ENCODE measurements at places on chromosomes 6 and 20.

DNA sequence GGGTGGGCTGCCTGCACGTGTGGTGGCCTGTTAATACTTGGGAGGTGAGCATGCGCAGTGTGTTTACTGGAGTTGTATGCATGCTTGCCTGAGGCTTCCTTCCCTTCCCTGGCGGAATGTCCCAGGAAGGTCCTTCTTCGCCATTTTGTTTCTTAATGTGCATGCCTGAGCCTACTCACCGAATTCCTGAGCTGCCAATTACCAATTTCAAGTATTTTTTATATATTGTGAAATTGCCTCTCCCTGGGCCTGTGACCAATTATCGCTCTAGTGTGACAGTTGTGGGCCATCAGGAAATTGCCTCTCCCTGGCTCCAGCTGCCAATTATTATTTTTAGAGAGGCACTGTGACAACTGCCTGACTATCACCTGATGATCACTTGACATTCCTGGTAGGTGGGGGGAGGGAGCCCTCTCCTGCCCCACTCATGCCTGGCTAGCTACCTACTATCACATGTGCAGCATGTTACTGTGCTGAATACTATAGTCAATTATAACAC lies 70.0 kb downstream of the FAM50B start:
- DNase-seq, result no peak

DNA sequence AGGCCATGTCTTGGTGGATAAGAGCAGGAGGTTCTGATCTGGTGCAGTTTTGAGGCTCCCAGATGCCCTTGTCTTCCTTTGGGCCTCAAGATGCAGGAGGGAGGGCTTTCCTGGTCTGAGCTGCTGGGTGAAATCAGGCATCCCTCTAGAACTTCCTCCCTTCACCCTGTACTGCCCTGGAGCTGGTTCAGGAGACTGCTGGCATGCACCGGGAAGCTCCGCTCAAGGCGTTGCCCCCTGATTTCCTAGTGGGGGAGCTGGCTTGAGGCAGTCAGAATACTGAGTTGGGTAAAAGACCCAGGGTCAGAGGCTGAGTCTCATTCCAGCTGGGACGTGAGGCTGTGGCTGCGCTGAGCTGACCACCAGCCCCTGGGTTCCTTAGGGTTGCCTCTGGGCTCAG lies 12.0 kb downstream of the PHACTR3 start:
- no peak for DNase-seq

DNA sequence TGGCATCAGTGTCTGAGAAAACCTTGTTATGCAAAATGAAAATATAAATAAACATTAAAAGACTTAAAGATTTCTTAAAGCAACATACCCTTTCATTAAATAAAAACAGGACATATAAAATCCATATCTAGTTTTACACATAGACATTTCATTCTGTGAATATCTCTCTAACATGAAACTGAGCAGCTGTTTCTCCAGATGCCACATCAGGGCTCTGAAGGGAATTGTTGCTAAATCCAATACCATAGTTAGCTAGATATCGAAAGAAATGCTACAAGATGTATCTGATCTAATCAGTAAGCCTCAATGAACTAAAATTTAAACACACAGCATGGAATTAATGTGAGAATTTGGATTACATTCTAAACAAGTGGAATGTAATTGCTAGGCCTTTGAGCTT lies 74.5 kb downstream of the SAMD5 start:
- no peak for DNase-seq

DNA sequence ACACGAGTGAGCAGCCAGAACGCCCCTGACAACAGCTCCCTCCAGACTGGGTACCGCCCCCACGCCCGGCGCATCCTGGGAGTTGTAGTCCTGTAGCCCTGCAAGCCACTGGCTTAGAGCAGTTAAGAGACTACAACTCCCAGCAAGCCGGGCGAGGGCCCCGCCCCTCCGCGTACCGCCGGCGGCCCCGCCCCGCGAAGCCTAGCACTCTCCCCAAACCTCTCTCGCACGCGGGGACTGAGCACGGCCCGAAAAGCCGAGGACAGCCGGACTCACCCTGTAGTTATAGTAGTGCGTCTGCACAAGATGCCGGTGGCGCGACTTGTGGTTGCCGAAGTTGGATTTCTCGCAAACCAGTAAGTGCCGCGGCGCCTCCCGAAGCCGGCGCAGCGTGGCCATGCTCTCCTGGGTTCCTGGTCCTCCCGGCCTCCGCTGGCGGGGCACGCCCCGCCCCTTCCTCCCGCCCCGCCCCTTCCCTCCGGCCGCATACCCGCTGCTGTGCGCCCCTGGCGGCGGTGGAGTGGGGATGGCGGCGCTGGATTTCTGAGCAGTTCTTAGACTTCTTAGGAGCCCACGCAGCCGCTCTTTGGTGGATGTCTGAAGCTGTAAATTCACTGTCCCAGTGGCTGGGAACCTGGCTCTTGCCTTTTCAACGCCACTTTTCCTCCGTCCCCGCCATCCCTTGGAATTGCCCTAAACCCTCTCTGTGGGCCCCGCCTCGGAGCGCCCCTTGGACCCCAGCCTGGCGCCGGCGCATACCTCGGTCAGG lies at the start of gene RPP40:
RPP40 (minus strand) TSS at position 434 of the 769 bp plus-strand sequence; CDS start at position 399, 35 bp downstream.
- peak; percentile 97 for DNase-seq
